ENCODE measurements at places on chromosomes 3 and 15.

- DNase-seq, result no peak
Measured at GRCh38 chr3:18725668-18726407, 300.7 kb upstream of the SATB1 start.

GRCh38 chr15:36428102-36428845 is 151.2 kb upstream of the CDIN1 start:
- DNase-seq, result peak; percentile 50

DNA sequence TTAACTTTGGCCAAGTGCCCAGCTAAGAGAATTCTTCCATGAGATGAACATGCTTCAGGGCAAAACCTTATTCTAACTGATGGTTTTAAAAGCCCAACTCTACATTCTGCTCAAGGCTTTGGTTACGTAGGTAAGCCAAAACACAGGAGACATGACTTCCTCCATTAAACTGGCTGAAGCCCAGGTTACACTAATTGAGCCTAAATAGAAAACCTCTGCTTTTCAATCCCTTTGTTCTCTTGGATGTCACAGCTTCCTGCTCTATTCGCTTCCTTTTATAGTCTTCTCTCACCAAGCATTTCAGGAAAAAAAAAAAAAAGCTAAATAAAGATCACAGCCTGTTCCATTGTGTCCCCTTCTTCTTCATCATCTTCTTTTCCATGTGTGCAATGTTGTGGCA is 420.4 kb downstream of the TIGIT start:
- DNase-seq, result no peak

DNA sequence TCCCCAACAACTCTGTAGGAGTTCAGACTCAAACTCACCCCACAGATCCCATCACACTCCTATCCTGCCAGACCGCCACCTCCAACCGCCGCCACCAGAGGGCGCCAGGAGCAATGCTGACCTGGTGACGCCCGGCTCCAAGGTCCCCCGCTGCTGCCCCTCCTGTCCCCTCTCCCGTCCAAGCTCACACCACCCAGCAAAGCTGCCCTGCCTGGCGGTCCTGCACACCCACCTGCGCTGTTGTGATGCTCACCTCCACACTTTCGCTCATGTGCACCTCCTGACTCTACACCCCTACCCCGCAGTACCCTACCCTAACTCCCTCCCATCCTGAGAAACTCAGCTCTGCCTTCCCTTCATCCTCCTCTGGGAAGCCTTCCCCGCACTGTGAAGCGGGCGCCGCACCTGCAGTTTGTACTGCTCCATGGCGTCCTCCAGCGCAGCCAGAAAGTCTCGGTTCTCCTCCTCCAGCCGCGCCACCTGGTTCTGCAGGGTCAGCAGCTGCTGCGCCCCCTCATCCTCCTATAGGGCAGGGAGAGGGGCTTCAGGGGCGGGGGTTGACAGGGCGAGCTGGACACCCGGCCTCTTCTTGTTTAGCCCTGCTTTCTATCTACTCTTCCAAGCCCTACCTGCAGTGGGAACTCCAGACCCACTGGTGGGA is 7.9 kb downstream of the KIF7 start:
- peak; percentile 42 for DNase-seq

DNA sequence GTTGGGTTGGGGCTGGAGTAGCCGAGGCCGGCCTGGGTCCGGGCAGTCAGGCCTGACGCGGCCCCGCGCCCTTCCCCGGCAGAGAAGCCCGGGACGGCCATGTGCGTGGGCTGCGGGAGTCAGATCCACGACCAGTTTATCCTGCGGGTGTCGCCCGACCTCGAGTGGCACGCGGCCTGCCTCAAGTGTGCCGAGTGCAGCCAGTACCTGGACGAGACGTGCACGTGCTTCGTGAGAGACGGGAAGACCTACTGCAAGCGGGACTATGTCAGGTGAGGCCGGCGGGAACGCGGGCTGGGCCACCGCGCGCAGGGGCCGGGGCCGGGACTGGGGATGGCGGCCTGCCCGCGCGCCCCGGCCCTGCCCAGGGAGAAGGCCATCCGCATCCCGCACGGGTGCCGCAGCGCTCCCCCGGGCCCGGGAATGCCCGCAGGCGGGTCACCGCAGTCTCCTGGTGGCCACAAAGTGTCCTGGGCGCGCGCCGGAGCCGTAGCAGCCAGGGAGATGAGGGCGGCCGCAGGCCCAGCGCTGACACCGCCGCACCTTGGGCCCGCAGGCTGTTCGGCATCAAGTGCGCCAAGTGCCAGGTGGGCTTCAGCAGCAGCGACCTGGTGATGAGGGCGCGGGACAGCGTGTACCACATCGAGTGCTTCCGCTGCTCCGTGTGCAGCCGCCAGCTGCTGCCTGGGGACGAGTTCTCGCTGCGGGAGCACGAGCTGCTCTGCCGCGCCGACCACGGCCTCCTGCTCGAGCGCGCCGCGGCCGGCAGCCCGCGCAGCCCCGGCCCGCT is 1.3 kb downstream of the ISL2 start:
- peak; percentile 42 for DNase-seq

- no peak for DNase-seq
Measured at GRCh38 chr3:67648701-67649100, 5.7 kb downstream of the SUCLG2 start.

GRCh38 chr15:81660976-81661375 is 287.0 kb upstream of the TMC3 start:
- DNase-seq, result no peak

DNA sequence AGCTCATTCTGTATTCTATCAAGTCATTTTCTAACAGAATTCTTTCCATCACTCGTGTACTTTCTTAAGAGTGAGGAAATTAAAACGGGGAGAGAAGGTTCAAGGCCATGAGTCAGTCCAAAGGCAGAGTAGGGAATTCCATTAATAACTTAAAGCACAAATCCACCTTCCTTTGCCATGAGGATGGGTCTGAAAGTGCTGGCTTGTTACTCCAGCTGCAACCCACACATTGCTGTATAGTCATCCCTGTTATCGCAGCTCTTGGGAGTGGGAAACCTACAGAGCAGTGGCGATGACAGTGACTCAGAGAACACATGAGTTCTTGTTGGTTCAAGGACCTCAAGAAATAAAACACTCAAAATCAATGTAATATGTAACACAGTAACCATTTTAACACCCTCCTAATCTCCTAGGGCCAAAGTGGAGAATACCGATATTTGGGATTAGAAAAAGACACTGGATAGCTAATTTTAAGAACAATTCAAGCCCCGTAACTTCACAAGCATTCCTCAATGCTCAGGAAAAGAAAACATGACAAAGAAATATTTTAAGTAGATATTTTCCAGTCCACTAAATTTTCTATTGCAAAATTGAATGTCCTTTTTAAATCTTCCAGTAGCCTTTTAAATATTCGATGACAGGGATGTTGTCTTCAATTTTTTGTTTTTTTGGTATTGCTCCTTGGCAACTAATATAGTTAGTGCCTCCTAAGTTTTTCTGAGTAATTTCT is 179.9 kb upstream of the THBS1 start:
- DNase-seq, result no peak

DNA sequence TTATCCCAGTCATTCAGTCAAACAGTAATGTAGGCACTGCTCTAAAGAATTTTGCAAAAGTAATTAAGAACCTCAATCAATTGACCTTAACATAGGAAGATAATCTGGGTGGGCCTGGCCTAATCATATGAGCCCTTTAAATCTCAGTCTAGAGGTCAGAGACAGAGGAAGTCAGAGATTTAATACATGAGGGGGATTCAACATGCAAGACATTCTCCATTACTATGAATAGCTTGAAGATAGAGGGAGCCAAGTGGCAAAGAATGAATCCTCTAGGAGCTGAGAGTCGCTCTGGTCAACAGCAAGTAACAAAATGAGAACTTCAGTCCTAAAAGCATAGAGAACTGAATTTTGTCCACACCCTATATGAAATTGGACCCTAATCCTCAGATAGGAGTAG is 39.0 kb upstream of the MBNL1 start:
- DNase-seq, result no peak

GRCh38 chr15:74769463-74770025 is 12.3 kb upstream of the CSK start:
- DNase-seq, result no peak

- no peak for DNase-seq
Measured at GRCh38 chr3:171481011-171481410, 20.8 kb upstream of the TNIK start.

DNA sequence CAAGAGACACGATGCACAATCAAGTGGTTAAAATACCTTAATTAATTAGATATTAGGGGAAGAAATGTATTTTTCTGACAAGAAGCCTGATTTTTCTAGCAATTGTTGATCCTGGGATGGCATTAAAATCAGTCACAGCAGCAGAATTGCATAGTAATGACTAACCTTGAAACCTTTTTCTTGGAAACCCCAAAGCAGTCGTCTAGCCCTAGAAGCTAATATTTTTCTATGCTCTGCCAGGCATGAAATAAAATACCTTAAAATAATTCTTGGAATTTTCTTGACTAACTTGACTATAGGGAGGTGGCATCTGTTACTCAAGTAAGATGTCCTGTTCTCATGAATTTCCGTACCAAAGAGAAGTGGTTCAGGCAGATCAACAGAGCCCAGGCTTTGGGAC is 204.1 kb downstream of the THRB start:
- no peak for DNase-seq

DNA sequence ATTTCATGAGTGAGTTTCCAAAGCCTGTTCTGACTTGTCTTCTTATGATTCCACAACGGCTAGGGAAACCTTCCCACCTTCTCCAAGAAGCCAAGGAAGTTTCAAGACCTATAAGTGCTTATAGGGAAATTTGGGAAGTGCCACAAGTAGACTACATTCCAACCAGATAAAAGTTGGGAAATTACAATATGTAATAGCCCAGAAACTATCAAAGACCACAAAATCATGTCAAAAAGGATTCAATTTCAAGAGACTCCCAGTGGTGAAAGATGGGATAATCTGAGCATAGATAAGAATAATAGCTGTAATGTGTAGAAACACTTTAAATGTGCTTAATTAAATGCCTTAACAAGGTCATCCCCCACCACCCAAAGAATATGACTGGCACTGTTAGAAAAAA is 169.2 kb upstream of the SLC2A2 start:
- no peak for DNase-seq

DNA sequence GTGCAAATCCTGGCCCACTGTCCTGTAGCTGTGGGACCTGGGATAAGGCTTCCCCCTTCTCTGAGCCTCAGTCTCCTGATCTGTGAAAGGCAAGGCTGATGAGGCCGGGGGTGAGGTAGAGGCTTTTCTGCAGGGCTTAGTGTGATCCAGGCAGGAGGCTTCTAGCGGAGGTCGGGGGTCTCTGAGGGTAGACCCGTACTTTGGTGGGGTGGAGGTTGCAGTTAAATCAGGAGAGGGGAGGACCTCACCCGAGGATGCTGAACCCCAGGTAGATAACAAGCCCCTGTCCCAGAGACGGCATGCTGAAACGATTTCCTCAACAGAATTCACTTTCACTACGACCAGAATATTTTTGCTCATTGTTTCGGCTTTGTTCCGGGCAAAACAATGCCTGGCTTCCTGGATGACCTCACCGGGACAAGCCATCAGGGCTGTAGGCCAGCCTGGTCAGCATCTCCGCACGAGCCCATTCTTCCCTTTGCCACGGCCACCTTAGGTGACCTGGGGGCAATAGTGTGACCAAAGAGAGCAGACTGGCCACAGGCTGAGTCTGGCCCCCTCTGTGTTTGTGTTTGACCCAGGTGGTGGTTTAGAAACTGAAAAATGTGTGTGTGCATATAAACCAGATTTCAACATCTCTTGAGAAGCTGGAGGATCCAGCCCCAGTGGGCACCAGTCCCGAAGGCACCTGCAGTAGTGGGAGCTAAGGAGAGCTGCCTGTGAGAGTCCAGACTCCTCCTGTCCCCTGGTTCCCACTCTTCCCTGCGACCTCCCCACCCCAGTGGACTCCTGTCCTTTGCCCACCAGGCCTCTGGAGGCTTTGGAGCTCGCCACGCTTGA is 33.0 kb downstream of the SLC6A6 start:
- no peak for DNase-seq

DNA sequence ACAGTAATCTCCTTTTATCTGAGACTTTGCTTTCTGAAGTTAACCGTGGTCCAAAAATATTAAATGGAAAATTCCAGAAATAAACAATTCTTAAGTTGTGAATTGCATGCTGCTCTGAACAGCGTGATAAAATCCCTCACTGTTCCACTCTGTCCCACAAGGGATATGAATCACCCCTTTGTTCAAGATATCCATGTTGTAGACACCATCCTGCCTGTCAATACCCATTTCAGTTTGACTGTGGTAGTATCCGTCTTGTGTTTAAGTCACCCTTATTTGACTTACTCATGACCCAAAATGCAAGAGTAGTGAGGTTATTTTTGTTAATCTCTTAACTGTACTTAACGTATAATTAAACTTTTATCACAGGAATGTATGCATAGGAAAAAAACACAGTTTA is 435.0 kb downstream of the SHQ1 start:
- DNase-seq, result no peak

DNA sequence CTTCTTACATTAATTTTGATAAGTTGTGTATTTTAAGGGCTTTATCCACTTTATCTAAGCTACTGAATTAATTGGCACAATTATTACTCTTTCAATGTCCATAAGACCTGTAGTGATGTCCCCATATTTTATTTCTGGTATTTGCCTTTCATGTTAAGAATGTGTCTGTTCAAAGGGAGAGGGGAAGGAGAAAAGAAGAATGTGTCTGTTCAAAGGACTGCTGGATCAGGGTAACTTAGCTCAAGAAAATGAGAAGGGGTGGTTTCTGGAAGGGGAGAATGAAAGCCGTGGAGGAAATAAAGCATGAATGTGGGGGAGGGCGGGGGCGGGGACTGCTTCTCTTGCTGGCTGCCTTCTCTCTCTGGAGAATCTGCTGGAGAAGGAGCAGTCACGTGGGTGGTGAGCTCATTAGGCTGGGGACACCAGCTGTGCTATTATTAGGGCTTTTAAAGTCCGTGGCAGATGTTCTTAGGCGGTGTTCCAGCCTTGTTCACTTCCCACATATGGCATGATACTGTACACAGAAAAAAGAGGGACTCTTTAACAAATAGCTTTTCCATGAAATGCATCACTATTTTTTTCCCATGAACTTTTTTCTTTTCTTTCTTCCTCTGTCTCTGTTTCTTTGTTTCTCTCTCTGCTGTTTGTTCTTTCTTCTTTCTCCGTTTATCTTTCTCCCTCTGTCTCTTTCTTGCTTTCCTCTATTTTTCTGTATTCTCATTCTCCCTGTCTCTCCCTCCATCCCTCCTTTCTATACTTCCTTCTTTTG is 63.7 kb upstream of the ULK4 start:
- DNase-seq, result peak; percentile 67

DNA sequence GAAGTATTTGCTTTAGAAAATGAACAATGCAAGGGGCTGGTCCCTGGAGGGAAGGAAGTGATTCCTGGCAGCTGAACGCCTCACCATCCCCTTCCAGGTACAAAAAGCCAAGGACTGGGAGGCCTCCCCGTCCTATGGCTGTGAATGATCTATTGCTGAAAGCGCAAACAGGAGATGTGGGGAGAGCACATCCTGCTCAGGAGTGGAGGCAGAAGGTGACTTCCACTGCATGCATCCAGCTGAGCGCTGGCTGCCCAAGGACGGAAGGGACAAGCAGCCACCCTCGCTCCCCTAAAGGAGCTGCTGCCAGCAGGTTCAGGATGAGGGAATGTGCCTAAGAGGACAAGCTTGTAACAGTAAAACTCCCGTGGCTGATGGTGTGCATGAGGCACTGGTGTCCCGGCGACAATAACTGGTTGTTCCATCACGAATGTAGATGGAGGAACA is 41.4 kb downstream of the ABTB1 start:
- DNase-seq, result no peak

- DNase-seq, result no peak
Measured at GRCh38 chr3:23754215-23754614, 51.5 kb upstream of the UBE2E1 start.

GRCh38 chr3:19046440-19046839 is 101.9 kb upstream of the KCNH8 start:
- DNase-seq, result no peak

Data from SK-N-DZ (cell line).